ENCODE measurements at places on chromosomes 7 and 10.
A peak's percentile ranks its signal among the peaks of the same experiment; 100 is the strongest.

DNA sequence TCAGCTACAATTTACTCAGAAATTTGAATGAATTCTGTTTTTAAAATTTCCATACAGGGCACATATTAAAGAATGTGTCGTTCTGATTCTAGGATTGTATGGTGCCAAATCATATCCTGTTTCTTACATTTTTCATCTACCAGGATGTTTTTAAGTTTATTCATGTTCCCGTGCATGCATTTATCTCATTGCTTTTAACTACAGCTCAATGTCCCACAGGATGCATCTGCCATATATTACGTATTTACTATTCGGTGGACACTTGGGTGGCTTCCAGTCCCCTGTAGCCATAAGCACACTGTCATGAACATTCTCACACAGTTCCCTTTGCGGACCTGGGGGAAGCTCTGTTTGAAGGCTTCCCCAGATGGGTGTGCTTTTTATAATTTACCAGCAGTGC lies 122.3 kb downstream of the CCDC71L start:
- no peak for DNase-seq

DNA sequence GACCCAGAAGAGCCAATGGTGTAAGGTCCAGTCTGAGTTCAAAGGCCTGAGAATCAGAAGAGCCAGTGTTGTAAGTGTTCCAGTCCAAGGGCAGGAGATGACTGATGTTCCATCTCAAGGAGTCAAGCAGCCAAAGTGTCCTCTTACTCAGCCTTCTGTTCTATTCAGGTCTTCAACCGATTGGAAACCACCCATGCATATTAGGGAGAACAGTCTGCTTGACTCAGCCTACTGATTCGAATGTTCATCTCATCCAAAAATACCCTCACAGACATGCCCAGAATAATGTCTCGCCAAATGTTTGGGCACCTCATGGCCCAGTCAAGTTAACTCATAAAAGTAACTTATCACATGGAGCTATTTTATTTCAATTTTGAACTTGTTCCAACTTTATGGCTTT lies 2.9 kb upstream of the WDFY4 start:
- no peak for DNase-seq

DNA sequence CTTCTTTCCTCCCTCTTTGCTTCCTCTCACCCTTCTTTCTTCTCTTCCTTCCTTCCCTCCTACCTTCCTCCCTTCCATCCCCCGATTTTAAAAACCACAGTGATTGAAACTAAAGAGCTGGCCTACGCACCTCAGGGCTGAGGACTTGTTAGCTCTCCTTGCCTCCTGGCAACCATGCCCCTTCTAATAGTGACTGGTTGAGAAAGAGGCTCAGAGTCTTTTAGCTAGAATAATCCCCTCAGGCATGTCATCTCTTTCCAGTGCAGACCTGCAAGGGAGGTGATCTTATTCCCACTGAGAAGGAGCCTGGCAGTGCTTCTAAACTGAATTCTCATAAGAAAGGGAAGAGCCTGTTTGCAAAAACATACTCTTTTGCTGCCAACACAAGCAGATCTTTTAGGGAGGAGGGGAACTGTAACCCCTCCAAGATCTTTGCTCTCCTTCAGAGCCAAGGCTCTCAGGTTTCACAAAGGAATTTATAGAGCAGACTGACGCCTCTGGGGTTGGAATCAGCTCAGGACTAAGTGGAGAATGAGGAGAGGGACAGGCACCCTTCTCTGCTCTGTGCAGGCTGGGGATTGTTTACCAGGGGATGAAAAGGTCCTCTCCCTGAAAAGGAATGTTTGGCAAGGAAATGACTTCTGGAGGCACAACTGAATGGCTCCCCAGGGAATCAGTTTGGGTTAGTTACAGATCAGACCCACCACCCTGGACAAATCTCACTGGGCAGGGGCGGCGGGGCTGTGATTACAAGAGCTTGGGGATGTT lies 9.4 kb upstream of the ANKRD1 start:
- peak; percentile 67 for DNase-seq

- peak; percentile 60 for DNase-seq
These were observed 19.7 kb downstream of the DNAJC12 start for GRCh38 chr10:67818323-67818722.

GRCh38 chr7:108911016-108911415 lies 341.3 kb downstream of the DNAJB9 start:
- no peak for DNase-seq

GRCh38 chr7:152392254-152392653 lies 43.5 kb downstream of the KMT2C start:
- DNase-seq = no peak

GRCh38 chr10:100148353-100149211 lies 37.2 kb downstream of the ERLIN1 start:
- DNase-seq = peak; percentile 27

GRCh38 chr7:105647591-105647990 lies 66.3 kb upstream of the EFCAB10 start:
- peak; percentile 47 for DNase-seq
